ENCODE measurements at places on chromosomes 3 and 15.

DNA sequence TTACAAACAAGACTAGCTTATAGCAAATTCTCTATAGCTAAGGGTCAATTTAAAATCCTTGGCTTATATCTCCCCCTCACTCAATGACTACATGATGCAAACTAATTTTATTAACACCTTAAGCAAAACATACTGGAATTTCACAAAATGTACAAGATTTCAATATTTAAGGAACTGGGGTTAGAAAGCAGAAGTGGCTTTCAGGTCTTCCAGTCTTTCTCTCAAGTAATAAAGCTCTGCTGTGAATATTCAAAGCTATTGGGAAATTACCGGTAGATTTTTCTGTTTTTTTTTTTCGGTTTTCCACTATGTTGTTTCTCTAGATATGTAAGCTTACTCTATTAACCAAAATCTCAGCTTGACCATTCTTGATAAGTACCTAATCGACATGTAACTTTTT, 3.9 kb downstream of the EPM2AIP1 start:
- no peak for DNase-seq

- no peak for DNase-seq
These were observed 116.8 kb downstream of the USP13 start for GRCh38 chr3:179769411-179770247.

DNA sequence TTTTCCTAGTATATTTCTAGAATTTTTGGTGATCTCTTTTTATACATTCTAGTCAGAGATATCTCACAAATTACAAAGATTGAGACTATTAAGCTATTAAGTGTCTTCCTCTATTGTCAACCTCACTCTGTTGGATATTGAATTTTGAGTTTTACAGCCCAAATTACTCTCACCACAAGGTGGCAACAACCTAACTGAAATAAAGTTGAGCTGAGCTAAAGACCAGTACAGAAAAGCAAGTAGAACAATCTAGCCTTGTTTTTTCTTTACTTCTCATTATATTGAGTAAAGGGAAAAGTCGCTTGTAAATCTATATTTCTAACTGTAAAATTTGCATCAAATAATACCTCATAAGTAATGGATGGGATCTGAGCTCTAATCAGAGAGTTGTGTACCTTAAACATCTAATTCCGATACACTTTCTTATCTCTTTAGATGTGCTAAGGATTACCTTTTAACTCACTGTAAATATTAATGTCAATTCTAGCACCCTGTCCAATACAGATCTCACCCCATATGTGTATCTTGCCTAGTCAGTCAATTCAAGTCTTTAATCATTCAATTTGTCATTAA, 13.6 kb upstream of the COMMD2 start:
- no peak for DNase-seq

DNA sequence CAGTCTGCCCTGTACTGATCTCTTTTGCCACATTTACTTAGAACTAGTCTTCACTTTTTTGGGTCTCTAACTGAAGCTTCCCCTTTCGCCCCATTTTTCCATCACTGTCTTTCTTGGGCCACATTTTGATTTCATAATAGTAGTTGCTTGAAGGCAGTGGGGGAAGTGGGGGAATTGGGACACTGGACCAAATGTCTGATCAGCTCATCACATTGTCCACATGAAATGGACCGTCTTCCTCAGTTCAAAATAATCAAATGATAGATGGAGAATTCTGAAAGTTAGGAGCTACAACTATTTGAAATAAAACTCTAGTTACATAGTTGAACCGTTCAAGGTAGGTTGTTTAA, 747 bp downstream of the PDCD6IP start:
- DNase-seq, result no peak

DNA sequence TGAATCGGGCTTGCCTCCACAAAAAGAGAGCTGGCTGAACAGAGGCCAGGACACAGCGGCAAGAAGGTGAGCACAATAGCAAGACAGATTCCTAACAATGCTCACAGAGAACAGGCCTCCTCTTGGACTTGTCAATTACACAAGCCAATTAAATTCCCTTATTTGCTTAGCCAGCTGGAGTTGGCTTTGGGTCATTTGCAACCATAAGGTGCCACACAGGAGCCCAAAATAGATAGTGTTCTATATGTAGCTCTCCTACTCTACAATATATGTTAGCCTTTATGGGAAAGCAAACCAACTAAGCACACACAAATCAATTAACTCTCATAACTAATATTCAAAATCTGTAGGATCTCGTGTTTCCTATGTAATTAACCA, 335.6 kb downstream of the FOXP1 start:
- no peak for DNase-seq

GRCh38 chr3:132911741-132912415, 126.3 kb upstream of the TMEM108 start:
- no peak for DNase-seq

GRCh38 chr3:5650303-5650702, 462.8 kb downstream of the EDEM1 start:
- DNase-seq, result no peak

GRCh38 chr15:68348606-68349005, 71.1 kb downstream of the FEM1B start:
- DNase-seq, result no peak

DNA sequence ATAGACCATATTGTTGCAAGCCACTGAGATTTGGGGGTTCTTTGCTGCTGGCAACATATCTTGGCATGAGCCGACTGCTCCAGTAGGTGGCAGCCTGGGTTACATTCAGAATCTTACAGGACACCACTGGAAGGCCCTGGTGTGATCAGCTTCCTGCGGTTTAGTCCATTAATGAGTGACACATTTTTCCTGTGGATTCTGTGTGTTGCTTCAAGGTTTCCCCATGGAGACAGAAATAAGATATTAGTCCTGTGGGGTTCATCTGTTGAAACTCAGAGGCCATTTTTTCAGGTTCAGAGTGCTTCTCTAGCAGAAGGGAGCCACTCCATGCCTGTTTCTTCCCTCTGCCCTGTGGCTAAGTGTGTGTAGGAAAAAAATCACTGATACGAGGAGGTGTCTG, 116.2 kb downstream of the MFSD1 start:
- DNase-seq, result no peak
